ENCODE measurements at places on chromosomes 6 and 20. TPM values are rescaled to one million over a fixed set of nuclear protein-coding genes. Genes with fewer than 3 reads are reported as not detected.

GRCh38 chr6:135209803-135210202 is 28.7 kb downstream of the MYB start:
- H3K4me1 ChIP-seq: peaks cover 14% of the 10 kb centered on the region
- H3K36me3 ChIP-seq: no peaks in the 10 kb centered on the region
- no peak overlapping the region for H3K27ac ChIP-seq
- no peak overlapping the region for H3K4me3 ChIP-seq
- DNase-seq: no peak
- H3K27me3 ChIP-seq: no peaks in the 10 kb centered on the region

GRCh38 chr6:119547024-119547423 is 197.5 kb upstream of the MAN1A1 start:
- no peak overlapping the region for H3K27ac ChIP-seq
- H3K36me3 ChIP-seq: no peaks in the 10 kb centered on the region
- no peaks in the 10 kb centered on the region for H3K27me3 ChIP-seq
- no peak for DNase-seq
- H3K4me3 ChIP-seq: no peak overlapping the region

DNA sequence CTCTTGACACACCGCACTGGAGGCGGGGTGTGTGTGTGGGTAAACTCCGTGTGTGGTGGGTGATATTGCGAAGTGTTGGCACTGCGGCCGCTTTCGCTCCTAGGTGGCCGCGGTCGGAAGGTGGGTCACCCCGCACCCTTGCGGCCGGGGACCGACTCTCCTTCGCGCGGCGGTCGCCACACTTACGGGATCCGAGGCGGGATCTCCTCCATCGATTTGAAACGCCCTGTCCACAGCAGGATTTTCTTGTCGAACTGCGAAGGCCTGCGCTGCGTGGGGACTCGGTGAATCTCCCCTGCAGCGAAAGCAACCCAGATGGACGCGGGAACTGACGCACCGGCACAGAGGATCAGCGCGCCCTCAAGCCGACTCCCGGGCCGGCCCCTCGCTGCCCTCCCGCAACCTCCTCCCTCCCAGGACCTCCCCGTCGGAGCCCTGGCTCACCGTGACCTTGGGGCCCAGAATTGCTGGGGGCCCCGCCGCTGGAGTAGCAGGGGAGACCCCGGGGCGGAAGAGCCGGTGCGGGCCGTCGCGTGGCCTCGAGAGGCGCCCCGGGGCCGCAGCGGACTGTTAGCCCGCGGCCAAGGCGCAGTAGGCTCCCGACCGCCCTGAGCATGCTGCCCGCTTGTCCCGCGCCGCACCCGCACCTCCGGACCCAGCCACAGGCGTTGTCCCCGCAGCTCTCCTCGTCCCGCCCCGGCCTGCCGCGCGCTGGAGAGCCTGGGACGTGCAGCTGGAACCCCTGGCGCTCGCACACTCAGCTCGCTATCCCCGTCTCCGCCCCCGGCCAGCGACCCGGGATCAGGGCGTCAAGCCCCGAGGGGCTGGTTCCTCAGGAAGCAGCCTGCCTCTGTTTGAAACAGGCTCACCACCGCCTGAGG is at the start of gene FAM162B:
Gene FAM162B (minus strand): TSS at position 759 of the 881 bp plus-strand sequence. CDS start 143 bp downstream, at position 616.
- H3K4me3 ChIP-seq: peak within 1 kb of the TSS; percentile 53
- no peaks in the 10 kb centered on the region for H3K4me1 ChIP-seq
- no peaks in the 10 kb centered on the region for H3K36me3 ChIP-seq

DNA sequence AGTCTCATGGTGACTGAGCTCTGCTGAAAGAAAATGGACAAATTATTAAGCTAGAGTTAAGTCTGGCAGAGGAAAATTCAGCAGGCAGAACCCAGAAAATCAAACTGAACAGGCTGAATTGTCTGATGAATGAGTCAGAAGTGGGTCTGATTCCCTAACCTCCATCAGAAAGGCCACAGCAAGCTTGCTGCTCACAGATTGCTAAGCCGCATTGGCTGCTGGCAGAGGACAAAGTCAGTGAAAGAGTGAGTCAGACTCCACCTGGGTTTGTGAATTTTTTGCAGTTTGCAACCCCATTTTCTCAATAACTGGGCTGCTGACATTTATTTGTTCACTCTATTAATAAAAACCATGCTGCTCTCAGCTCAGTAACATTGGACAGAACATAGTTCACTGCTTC is 191.3 kb downstream of the EPM2A start:
- DNase-seq: peak; percentile 59
- H3K27ac ChIP-seq: peak overlapping the region; percentile 75
- no peak overlapping the region for H3K4me3 ChIP-seq
- no peaks in the 10 kb centered on the region for H3K36me3 ChIP-seq
- no peaks in the 10 kb centered on the region for H3K27me3 ChIP-seq

DNA sequence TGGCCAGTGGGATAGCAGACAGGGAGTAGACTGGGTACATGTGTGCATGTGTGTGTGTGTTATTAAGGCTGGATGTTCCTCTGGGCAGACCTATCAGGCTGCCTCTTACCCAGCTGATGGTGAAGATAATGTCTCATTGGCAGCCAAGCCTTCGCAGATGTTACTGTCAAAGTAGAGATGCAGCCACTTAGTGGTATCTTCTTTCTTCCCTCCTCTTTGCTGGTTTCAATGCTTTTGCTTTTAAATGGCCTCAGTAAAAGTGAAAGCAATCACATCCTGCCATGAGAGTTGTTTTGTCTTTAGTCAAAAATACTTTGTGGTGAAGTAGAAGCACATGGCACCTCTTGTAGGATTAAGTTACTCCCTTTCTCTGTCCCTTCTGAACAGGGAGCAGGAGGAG is 57.5 kb downstream of the SNRNP48 start:
- no peak overlapping the region for H3K4me3 ChIP-seq
- H3K27me3 ChIP-seq: no peaks in the 10 kb centered on the region
- no peaks in the 10 kb centered on the region for H3K36me3 ChIP-seq
- H3K4me1 ChIP-seq: peaks cover 15% of the 10 kb centered on the region
- H3K27ac ChIP-seq: no peak overlapping the region

DNA sequence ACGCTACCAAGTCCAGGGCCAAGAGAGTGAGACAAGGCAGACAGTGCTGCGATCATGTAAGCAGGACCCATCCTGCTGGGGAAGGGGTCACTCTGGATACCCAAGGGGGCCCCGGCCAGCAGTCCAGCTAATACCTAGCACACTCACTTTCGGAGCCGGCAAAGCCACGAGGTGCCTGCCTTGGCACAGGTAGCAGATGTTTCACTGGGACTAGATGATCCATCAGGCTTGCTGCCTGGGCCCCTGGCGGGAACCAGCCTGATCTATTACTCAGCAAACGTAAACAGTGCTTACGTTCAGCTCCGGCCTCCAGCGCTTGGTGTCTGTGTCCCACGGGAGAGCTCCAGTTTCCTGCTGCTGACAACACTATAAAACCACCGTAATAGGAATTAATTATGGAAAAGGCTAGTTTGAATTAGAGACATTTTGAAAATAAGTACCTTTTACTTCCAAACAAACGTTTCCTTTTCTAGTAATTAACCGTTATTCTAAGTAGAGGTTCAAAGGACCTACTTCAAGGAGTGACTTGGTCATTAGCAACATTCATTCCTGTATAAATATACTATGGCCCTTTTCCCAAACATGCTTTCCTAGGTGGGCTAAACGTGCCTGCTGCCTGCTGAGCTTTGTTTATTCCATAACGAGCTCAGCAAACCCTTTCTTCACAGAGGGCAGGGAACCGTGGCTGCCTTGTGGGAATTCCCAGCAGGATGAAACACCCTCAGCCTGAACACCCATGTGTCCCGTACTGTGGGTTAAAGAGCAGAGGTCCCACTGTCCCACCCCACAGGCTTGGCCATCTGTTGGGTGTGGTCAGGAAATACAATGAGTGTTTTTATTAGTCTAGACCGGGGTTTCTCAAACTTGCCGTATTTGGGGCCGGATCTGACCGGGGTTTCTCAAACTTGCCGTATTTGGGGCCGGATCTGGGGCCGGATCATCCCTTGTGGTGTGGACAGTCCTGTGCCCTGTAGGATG is 18.4 kb downstream of the SLC22A23 start:
- peak overlapping the region; percentile 34 for H3K27ac ChIP-seq
- no peaks in the 10 kb centered on the region for H3K27me3 ChIP-seq
- no peak overlapping the region for H3K4me3 ChIP-seq
- H3K36me3 ChIP-seq: no peaks in the 10 kb centered on the region

DNA sequence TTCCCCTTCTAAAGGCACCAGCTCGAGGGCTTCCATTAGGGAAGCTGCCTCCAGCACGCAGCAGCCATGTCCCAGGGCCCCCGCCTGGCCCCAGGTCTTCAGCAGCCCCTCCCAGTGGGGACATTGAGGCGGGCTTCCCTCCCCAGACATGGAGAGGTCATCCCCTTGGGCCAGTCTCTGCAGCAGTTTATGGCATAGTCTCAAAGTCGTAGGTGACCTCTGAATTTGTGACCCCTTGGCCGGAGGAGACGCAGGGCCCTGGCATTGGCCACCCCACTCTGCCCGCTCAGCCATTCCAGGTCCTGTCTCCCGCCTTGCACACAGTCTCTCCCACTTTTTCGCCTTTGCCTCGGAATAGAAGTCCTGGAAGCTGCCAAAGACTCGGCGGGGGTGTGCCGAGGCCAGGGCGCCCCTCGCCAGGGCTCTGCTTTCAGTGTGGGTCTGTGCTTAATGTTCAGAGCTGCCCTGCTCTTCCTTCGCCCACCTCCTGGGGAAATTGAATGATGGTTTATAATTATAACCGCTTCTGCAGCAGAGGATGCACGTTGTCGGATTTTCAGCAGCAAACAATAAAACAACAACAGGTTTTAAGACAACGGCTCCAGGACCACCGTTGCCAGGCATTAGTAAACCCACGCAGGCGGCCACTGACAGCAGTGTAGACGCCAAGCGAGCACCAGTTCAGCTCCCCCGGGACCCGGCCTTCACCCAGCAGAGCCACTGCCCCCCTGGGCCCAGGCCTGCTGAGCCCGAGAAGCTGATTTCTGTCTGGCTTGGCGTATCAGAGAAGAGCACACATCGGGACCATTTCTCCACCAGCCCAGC is 187.0 kb downstream of the TAF4 start:
- H3K27ac ChIP-seq: no peak overlapping the region
- no peak overlapping the region for H3K4me3 ChIP-seq
- no peak for DNase-seq

DNA sequence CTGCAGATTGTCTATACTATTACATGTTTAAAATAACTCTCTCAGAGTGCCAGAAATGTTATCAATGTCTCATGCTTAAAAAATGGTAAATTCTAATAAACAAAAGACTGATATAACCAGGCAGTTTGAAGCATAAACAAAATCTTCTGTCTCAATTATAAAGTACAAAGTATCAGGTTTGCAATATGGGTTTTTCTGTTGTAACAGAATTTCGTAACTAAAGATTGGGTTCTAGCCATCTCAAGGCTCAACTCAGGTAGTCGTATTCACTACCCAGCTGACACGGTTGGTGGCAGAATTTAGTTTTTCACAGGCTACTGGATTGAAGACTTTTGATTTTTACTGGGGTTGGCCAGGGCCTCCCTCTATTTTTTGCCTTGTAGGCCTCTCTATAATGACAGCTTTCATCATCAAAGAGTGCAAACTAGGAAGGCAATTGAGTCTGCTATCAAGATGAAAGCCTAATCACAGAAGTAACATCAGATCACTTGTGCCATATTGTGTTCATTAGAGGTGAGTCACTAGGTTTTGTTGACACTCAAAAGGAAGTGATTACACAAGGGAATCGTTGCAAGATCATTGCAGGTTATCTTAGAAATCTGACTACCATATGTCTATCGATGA is 3.6 kb downstream of the CYP39A1 start:
- no peaks in the 10 kb centered on the region for H3K27me3 ChIP-seq
- H3K27ac ChIP-seq: no peak overlapping the region
- no peak for DNase-seq
- no peak overlapping the region for H3K4me3 ChIP-seq
- peaks cover 14% of the 10 kb centered on the region for H3K4me1 ChIP-seq

DNA sequence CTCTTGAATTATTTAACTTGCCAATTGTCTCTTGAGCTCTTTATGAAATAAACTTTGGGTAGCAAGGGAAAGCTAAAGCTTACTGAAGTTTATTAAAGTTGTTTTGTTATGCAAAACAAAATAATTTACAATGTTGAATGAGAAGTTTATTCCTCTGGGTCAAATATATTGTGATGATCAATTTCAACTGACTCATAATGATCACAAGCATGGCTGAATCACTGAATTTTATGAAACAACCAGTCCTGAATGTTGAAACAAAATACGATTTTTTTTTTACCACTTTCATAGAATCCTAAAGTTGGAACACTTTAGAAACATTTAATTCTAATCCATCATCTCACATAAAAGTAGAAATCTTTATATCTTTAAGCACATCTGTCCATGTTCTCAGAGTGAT is 110.3 kb downstream of the RWDD2A start:
- no peak overlapping the region for H3K4me3 ChIP-seq
- peaks cover 3% of the 10 kb centered on the region for H3K4me1 ChIP-seq
- H3K36me3 ChIP-seq: peaks cover 1% of the 10 kb centered on the region
- H3K27ac ChIP-seq: no peak overlapping the region
- no peaks in the 10 kb centered on the region for H3K27me3 ChIP-seq

- H3K27ac ChIP-seq: no peak overlapping the region
- no peak overlapping the region for H3K4me3 ChIP-seq
- no peaks in the 10 kb centered on the region for H3K36me3 ChIP-seq
Observed at GRCh38 chr6:408599-409102, 17.1 kb downstream of the IRF4 start.

DNA sequence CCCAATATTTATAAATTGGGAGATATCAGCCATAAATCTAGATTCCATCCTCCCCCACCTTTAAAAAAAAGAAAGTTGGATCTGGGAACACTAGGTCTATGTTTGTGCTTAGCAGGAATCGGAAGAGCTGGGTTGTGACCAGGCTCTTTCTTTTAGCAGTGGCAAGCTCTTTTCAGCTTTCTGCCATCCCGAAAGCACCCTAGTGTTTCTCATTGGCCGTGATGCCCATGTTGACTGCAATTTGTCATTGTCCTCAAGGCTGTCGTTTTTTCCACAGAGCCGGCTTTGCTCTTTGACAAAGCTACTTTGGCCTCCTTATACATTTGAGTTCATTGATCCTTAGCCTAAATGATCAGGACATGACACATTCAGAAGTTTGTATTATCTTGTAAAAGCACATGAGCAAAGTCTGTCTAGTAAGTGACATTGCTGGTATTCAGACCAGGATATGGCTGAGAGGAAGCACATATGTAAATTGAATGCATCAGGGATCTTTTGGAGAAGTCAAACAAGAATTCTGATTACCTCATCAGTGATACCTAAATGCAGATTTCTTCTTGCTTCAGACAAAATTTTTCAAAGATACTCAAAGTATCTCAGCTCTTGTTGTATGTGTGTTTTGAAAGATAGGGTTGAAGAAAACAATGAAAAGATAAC is 50.1 kb downstream of the CARMIL1 start:
- no peaks in the 10 kb centered on the region for H3K36me3 ChIP-seq
- peaks cover 6% of the 10 kb centered on the region for H3K4me1 ChIP-seq
- DNase-seq: no peak
- no peak overlapping the region for H3K27ac ChIP-seq
- no peaks in the 10 kb centered on the region for H3K27me3 ChIP-seq

The ARFGEF3 gene
- 0.14 TPM for polyA plus RNA-seq

The DEFB128 gene
- polyA plus RNA-seq: not detected

The DBNDD2 gene
- polyA plus RNA-seq: 33.8 TPM

The PSMB1 gene
- polyA plus RNA-seq: 438 TPM

The SIRPG gene
- 0.17 TPM for polyA plus RNA-seq

The ZC2HC1B gene
- polyA plus RNA-seq: not detected

The PCNA gene
- polyA plus RNA-seq: 54.0 TPM

The PPIL4 gene
- polyA plus RNA-seq: 14.0 TPM

The MUCL3 gene
- polyA plus RNA-seq: not detected
